T-cell (primary cell): ENCODE measurements at places on chromosomes 1 and 21. TPM values are rescaled to one million over a fixed set of nuclear protein-coding genes. Genes with fewer than 3 reads are reported as not detected.

DNA sequence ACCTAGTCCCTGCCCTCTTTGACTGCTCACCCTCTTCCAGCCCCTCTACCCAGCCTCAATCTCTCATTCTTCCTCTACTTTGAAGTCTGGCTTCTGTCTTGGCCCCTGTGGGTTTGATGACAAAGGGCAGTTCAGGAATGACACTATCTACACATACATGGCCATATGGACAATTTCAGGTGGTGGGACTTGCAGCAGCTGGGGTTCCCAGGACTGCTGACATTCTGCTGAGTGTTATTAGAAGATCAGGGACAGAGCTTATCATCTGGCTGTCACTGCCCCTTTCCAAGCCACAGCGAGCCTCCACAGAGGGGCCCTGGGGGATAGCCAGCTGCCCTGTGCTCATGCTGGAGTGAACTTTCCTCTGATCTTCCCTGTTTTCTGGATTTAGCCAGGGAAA lies 97.4 kb upstream of the IPO9 start:
- H3K4me1 ChIP-seq: no peaks in the 10 kb centered on the region
- H3K36me3 ChIP-seq: no peaks in the 10 kb centered on the region
- peaks cover 7% of the 10 kb centered on the region for H3K27me3 ChIP-seq
- no peak for DNase-seq
- no peak overlapping the region for H3K27ac ChIP-seq

DNA sequence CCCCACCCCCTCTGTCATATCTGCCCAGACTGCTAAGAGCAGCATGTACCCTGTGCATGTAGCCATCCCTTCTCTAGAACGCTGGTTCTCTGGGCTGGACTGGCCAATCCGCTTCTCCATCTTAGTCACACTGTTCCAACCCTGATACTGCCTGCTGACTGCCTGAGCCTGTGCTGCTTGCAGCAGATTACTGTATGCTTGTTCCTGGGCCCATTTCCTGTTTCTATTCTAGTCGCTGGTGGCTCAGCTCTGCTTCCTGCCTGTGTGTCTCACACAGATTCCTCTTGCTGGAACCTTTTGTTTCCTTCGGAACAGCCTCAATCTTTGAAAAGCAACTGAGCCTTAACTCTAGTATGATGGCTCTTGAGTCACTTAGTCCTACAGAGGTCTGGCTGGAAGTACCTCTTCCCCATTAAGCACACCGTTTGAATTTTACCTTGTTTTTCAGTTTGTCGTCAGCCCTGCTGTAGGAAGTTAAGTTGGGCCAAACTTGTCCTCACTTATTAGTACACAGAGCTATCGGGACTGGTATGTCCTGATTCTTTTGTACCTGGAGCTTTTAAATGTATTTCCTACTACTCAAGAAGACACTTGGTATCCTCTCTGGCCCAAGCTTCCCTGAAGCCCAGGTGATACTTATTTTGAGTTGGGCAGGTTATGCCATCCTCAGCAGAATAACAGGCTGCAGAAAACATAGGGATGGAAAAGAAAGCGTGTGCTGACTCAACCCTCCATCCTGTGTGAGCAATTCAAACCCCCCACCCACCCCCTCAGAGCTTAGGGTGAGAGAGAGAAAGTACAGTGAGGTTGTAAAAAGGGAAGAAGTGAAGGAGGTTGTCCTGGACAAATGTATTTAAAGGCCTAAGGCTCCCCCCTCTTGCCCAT lies 43.4 kb upstream of the PIGV start:
- H3K36me3 ChIP-seq: peaks cover 45% of the 10 kb centered on the region
- H3K27ac ChIP-seq: peak overlapping the region; percentile 90
- H3K4me3 ChIP-seq: peak overlapping the region; percentile 21
- H3K4me1 ChIP-seq: peaks cover 78% of the 10 kb centered on the region

Gene SLC2A5
- total RNA-seq: 0.90 TPM

GRCh38 chr1:24544239-24544638 lies 11.6 kb upstream of the NCMAP start:
- H3K27me3 ChIP-seq: no peaks in the 10 kb centered on the region
- no peak overlapping the region for H3K27ac ChIP-seq
- H3K4me3 ChIP-seq: no peak overlapping the region
- DNase-seq: no peak
